Effector memory CD4-positive, alpha-beta T cell (primary cell): ENCODE measurements at places on chromosomes 7 and 10.

- DNase-seq: peak; percentile 61
Measured at GRCh38 chr10:3805201-3805790, 20.3 kb upstream of the KLF6 start.

- DNase-seq: no peak
Measured at GRCh38 chr10:4100380-4100779, 315.4 kb upstream of the KLF6 start.

GRCh38 chr7:22417349-22417748 lies 60.4 kb upstream of the RAPGEF5 start:
- DNase-seq: no peak

- DNase-seq: no peak
Measured at GRCh38 chr10:43049081-43049551, 27.8 kb upstream of the RET start.

GRCh38 chr7:106047818-106048705 lies 64.0 kb downstream of the SYPL1 start:
- no peak for DNase-seq
